ENCODE measurements at places on chromosomes 6 and 20.

GRCh38 chr6:11769811-11770545, 8.6 kb downstream of the ADTRP start:
- no peak for DNase-seq

DNA sequence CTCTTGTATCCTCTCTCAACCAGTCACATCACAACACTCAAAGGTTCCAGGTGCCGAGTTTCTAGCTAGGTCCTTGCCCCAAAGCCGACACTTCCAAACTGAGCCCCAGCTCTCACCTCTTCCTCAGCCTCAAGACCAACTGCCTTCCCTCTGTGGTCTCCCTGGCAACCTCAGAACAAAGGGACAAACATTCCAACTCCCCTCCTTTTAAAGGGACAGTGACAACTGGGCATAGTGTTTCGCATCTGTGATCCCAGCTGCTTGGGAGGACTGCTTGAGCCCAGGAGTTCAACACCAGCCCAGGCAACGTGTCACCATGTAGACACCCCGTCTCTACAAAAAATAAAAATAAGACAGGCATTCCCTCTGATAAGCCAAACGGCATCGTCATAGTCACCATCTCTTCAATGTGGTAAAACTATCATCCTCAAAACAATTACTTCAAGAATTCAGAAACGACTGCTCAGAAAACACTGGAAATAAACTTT, 11.3 kb downstream of the DIDO1 start:
- peak; percentile 28 for DNase-seq

DNA sequence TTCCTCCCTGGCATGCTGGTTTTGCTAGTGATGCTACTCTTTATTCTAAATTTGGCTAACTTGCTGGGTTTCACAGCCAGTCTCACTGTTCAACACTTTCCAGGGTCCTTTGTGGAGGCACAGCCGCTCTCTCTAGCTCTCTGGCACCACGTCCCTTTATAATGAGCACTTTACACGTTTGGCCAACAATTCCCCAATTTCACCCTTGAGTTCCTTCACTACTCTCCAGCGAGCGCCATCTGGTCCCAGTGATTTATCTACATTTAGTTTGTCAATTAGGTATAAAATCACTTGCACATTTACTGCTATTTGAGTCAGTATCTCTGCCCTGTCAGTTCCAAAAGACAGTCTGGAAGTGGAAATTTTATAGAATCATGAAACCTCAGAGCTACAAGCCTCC, 241.9 kb upstream of the MOCS1 start:
- no peak for DNase-seq

- DNase-seq, result no peak
Measured at GRCh38 chr20:63545814-63546213, 1.7 kb downstream of the SRMS start.

- no peak for DNase-seq
Measured at GRCh38 chr6:4180652-4181255, 45.4 kb upstream of the ECI2 start.

DNA sequence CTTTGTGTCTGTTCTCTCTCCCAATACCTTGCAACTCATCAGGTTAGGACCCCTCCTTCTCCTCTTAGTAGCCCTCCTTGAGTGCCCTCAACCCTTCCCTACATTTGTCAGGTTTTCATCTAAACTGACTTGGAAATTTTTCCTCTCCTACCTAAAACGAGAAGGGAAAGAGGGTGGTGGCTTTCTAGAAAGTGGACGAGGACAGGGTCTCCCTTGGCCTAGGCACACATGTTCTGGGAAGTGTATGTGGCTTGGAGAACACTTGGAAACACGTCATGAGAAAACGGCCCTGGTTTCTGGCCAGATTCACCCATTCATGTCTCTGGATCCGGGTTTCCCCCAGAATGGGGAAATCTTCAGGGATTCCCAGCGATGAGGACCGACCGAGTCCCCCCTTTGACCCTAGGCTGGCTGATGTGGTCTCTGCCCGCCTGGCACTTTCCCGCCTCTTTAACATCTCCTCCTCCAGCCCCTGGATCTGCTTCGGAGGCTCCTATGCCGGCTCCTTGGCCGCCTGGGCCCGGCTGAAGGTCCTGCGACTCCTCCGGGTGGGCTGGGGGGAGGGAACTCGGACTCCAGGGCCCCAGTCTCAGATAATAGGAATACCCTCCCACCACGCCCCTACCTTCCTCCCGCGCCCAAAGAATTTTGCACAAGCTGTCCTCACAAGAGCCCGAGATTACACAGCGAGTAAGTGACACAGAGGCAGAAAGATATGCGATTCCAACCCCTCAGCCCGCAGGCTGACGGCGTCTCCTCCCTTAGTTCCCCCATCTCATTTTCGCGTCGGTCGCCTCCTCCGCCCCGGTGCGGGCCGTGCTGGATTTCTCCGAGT, 3.0 kb downstream of the PRSS16 start:
- no peak for DNase-seq

DNA sequence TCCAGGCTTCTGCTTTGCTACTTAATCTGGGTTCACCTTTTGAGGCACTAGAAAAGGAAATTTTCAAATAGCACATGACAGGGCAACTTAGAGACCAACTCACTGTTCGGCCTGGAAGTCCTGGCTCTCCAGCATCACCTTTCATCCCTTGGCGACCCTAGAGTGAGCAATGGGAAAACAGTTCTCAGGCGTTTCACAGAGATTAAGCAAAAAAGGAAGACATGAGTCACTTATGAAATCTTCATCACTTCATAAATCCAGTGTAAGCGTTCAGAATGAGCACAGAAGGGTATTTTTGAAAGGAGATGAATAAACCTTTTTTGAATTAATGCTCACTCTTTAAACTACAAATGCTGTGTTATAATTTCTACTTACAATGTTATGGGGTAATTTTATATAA, 104.0 kb downstream of the COL12A1 start:
- DNase-seq, result no peak

DNA sequence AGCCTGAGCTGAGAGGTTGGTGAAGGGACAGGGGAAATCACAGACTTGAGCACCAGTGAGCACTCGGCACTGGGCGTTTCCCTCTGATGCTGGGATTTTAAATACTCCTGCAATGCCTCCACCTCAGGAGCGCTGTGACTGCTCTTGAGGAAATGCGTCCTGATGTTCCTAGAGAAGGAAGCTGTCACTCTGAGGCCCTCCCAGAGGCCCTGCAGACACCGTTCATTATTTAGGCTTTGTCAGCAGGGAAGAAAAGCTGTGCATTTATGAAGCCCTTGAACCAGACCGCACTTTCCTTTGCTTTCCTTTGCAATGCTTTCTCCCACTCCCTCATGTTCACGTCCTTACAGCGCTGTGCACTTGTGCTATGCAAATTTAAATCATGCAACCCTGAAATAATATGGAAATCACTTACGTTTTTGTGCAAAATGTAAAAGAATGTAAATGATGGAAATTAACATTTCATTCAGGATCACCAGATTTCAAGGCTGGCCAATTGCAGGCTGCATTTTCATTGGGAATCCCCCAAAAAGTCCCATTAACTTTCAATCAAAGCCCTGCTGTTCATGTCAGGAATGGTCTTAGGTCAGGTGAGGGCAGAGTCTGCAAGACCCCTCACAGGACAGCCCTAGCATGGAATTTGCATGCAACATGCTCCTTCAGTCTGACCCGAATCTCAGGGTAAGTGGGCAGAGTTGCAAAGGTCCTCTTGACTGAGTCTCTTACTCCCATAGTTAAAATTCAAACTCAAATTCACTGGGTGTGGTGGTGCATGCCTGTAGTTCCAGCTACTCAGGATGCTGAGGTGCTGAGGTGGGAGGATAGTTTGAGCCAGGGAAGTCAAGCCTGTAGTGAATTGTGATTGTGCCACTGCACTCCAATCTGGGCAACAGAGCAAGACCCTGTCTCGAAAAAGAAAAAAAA, 45.8 kb upstream of the SYNDIG1 start:
- DNase-seq, result no peak

GRCh38 chr20:51227744-51228143, 204.8 kb upstream of the KCNG1 start:
- DNase-seq, result no peak

- DNase-seq, result no peak
Measured at GRCh38 chr20:24018796-24019195, 30.2 kb upstream of the GGTLC1 start.

DNA sequence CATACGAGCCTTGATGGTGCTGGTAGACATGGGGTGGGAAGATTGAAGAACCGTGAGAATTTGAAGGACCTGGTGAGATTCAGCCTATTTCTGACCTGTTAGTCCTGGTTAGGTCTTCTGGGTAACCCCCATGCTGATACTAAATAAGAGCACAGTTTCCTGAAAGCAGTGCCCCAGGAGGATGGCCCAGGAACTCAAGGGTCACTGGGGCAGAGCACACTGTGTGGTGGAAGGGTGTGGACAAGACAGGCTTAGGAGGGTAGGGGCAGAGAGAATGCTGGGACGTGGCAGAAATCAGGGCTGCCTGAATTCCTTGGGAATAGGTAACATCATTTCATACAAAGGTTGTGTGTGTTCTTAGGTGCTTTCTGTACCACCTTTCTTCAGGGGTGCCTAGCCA, 31.9 kb upstream of the ENPP1 start:
- DNase-seq, result no peak

DNA sequence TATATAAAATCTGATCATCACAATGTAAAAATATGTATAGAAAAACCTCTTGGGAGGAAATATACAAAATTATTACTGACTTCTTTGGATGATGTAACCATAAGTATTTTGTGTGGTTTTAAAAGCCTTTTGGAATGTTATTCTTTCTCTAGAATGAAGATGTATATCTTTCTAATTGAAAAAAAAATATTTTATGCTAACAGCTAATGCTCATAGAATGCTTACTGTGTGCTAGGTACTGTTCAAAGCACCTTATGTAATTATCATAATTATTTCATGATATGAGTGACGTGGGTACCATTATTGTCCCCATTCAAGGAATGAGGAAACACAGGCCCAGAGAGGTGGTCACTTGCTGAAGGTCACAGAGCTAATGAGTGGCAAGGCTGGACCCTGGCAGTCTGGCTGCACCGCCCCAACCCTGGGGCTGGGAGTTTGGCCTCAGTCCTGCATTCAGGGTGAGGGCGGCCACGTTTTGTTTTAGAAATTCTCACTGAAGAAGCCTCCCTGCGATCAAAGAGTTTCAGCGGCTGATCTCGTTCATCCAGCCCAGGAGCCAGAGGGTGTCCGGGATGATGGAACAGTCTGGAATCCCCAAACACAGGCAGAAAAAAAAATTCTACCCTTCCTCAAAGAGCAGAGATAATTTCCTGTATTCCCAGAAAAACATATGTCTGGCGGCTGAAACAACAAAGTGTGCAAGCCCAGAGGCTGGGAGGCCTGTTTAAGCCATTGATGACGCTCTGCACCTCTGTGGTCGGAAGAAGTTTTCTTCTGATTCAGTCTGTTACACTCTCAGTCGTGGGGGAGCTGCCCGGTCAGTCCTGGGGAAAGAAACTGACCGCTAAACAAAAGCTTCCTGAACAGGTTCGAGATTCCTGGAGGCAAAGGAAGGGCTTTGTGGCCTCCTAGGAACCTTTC, 37.3 kb downstream of the TFEB start:
- no peak for DNase-seq

- no peak for DNase-seq
Measured at GRCh38 chr6:162092816-162093502, 634.6 kb downstream of the PRKN start.

DNA sequence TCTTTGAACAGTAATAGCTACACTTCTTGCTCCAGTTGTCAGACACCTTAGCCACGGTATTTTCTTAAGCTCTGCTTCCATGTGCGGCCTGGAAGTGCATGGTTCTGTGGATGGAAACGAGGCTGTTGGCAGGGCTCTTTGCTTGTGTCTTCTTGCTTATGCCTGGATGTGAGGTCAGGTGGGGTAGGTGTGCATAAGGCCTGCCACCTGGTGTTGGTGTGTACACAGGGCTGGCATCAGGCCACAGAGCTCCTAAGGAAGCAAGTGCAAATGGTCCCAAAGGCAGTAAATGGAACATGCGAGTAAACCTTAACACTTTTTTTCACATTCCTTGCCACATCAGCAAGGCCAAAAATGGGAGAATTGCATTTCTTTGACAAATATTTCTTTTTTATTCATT, 158.1 kb upstream of the GMDS start:
- DNase-seq, result no peak

GRCh38 chr20:64224351-64225170, 31.0 kb upstream of the PCMTD2 start:
- no peak for DNase-seq

DNA sequence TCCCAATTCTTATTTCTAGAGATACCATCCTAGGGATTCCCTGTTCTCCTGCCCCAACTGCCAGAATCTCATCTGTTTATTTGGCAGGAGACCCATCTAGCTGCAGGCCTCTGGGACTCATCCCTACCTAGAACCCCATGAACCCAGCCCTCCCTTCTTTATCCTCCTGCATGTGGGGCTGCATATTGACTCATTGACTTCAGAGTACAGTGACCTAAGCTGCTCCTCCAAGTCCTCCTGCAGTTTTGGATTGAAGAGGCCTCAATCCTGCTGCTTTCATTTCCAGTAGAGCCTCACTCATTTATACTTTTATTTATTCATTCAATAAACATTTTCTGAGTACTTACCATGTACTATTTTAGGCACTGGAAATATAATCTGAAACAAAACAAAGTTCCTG, 11.6 kb downstream of the TMEM200A start:
- DNase-seq, result no peak

DNA sequence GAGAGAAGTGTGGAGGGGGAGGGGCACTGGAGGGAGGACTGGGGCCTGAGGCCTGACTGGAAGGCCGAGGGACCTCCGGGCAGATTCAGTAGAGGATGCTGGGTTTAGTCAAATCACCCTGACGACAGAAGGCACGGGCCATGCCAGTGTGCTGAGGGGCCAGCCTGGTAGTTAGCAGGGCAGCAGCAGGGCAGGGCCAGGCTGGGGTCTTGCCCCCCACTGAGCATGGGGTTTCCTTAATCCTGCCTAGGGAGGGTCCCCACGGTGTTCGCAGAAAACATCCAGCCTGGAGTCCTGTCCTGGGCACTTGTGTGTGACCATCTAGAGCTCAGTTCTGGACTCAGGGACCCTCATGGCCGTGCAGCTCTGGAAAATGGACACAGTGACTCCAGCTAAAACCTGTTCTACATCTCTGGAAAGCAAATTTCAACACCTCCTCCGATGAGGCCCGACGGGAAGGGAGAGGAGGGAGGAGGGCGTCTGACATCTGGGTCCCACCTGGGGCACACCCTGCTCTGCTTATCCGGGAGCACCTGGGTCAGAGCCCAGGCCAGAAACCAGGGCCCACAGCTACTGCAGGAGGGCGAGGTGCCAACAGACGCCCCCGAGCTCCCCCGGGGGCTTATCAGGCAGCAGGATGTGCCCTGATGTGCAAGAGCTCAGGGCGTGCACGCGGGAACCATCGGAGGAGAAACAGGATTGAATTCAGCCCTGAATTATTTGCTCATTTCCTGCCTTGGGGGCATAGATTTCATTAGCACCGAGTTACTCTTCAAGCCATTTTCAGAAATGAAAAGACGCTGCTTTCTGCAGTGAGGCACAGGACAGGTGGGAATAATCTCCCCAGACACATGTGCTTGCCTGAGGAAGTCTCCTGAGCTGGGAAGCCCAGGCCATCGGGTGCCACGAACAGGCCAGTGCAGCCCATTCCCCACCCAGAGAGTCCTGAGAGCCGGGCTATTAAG, 78.0 kb upstream of the MPC1 start:
- DNase-seq, result no peak

All from activated CD4-positive, alpha-beta T cell treated with anti-CD3 and anti-CD28 coated beads, Interleukin-10, Interleukin-2, amounts not matched to agents 100 ng/mL and 50 ng/mL, durations not matched to agents 16 hours and 8 hours (primary cell).